ENCODE measurements at places on chromosomes 4 and X.

GRCh38 chr4:83054928-83055327, 19.9 kb downstream of the COPS4 start:
- no peak for DNase-seq

DNA sequence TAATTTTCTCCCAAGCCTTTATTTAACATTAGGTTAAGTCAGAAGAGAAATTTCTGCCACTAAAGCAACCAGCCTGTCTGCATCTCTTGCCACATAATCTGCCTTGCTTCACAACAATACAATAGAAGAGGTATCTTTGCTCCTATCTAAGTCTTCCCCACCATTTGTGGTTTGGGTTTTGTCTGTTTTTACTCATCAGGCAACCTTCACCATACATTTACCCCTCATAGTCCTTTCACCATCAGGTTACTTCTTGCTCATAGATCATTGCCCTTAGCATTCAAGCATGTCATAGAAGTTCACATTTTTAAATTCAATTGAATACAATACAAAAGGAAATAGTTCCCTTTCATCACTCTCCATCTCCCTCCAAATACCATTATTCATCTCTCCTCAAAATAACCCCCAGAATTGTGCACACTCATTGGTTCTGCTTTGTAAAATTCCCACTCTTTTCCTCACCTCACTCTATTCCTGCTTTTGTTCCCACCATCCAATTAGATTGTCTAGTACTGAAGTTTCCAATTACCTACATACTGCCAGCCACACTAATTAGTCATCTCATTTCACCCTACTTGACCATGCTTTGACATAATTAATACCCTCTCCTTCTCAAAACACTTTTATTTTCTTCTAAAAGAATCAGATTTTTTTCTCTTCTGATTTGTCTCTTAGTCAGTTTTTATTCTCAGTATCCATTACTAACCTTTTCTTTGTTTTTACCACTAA, 1957.0 kb upstream of the AGA start:
- DNase-seq, result no peak

DNA sequence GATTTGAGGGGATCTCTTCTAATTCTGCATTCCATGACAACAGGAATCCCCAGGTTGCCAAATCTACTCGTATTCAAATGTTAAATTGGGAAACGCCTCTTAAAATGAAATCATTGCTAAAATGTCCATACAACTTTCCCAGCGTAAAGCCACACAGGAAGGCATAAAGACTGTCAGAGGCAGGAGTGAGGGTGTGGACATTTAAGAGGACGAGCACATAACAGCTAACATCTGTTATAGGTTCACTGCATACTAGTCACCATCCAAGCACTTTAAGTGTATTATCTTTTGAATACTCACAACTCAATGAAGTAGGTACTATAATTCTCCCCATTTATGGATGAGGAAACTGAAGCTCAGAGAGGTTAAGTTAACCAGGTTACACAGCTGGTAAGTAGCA, 35.6 kb downstream of the ATG4A start:
- no peak for DNase-seq

DNA sequence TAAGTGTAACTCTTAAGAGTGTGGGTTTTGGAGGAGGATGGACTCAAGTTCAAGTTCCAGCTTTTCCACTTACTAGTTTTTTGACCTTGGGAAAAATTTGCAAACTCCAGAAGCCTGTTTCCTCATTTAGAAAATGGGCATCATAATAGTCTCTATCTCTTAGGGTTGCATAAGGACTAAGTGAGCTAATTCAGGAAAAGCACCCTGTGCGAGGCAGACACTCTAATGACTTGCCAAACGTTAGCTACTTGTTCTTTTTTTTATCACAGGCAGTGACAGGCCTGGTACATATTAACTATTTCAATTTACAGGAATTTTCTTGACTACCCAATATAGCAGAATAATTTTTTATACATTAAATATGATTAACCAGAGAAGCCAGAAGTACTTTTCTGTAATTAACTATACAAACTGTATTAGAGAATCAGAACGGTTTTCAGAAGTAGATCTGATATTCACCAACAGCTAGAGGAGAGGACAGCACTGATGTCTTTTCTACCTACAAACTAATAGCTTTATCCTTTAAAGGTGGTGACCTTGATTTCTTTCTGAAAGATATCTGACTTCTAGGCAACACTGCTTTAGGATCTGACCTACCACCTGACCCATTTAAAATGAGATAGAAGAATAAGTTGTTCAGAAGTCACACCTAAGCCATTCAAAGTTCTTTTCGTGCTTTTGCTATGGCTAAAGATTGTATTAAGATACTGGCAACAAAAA, 139.6 kb upstream of the HAND2 start:
- DNase-seq, result no peak

- no peak for DNase-seq
Measured at GRCh38 chrX:70423936-70424675, 992 bp downstream of the GDPD2 start.

DNA sequence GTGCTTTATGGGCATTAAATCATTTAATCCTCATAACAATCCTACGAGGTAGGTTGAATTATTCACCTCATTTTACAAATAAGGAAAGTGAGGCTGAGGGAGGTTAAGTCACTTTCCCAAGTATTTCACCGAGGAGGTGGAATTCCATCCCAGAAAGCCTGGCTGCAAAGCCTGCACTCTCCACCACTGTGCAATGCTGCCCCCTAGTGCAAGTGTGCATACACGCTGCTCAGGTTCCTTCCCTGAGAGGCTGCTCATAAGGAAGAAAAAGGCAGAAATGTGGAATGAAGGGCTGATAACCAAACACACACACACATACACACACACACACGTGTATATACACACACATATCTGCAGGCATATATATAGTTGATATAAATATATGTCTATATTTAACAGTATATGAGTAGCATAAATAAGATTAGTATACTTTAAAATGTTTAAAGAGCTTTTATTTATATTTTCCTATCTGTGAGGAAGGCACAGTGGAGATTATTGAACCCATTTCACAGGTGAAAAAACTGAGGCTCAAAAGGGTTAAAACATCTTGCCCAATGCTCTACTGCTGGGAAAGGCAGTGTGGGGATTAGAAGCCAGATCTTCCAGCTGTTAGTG, 714.5 kb upstream of the TENM3 start:
- no peak for DNase-seq

- DNase-seq, result no peak
Measured at GRCh38 chr4:36420111-36420679, 138.8 kb downstream of the DTHD1 start.

GRCh38 chr4:10025230-10025806, 4.0 kb upstream of the SLC2A9 start:
- DNase-seq, result no peak

DNA sequence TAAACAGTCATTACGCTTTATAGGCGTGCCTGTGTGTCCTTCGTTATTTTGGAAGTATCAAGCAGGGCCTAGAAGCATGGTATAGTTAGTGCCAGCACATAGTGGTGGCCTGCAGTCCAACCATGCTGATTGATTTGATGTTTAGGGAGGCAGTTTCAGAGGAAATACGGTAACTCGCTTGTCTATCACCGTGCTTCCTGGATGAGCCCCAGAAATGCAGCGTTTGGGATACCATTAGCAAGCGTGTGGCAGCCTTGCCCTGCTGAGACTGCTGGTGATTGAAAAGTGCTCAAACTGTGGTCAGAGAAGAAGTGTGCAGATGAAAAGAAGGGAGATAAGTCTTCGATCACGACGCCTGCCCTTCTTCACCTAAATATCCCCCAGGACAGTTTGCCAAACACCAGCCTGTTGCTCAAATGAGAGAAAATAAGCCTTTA, 158.4 kb downstream of the CHIC2 start:
- DNase-seq, result no peak

GRCh38 chr4:48841045-48841827, 10.3 kb downstream of the OCIAD1 start:
- no peak for DNase-seq

DNA sequence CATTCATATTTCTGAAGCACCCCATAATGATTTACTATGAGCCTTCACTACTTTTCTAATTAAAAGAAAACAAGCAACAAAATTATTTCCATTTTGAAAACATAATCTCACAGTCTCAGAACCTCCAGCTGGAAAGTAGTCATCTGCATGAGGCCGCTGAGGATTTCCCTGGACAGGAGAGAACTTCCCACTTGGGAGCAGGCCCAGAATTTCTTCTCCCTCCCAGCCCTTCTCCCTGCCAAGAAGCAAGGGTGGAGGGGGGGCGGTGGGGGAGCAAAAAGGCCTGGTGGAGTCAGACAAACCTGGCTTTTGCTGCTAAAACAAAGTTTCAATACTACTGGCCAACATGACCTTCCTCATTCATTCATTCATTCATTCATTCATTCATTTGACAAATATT, 167.3 kb downstream of the PJA1 start:
- DNase-seq, result no peak

GRCh38 chr4:578451-579443, 2.7 kb upstream of the TMEM271 start:
- no peak for DNase-seq

GRCh38 chr4:104907074-104907649, 239.5 kb upstream of the TET2 start:
- no peak for DNase-seq
